Activated CD8-positive, alpha-beta memory T cell treated with anti-CD3 and anti-CD28 coated beads for 4 hours (primary cell): ENCODE measurements at places on chromosomes 2 and 18.

DNA sequence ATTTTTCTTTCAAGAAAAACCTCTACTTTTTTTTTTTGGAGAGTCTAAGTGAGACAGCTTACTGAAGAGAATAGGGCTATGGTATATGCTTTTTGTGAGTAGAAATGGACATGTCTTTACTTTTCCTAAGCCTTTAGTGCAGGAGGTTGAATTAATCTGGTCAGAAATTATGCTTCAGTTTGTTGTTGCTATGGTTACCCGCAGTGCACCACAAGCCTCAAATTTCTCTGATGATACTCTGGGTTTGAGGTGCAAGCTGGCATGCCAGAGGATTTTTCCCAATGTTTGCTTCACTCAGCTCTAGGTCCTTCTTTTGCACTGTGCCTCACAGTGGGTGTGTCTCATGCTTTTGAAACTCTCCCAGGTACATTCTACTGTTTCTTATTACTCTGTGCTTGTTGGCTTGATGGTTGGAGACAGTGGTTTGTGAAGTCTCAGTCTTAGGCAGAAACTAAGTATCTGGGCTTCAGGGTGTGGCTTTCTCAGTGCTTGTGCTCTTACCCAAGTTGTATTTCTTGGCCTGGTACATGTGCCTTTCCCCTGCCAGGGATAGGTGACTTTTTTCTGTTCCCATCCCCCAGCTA, 278.3 kb downstream of the RBM43 start:
- no peak for DNase-seq

- DNase-seq: no peak
Observed at GRCh38 chr2:189163889-189164288, 15.7 kb downstream of the COL5A2 start.

- no peak for DNase-seq
Observed at GRCh38 chr2:905833-906140, 44.9 kb upstream of the SNTG2 start.

DNA sequence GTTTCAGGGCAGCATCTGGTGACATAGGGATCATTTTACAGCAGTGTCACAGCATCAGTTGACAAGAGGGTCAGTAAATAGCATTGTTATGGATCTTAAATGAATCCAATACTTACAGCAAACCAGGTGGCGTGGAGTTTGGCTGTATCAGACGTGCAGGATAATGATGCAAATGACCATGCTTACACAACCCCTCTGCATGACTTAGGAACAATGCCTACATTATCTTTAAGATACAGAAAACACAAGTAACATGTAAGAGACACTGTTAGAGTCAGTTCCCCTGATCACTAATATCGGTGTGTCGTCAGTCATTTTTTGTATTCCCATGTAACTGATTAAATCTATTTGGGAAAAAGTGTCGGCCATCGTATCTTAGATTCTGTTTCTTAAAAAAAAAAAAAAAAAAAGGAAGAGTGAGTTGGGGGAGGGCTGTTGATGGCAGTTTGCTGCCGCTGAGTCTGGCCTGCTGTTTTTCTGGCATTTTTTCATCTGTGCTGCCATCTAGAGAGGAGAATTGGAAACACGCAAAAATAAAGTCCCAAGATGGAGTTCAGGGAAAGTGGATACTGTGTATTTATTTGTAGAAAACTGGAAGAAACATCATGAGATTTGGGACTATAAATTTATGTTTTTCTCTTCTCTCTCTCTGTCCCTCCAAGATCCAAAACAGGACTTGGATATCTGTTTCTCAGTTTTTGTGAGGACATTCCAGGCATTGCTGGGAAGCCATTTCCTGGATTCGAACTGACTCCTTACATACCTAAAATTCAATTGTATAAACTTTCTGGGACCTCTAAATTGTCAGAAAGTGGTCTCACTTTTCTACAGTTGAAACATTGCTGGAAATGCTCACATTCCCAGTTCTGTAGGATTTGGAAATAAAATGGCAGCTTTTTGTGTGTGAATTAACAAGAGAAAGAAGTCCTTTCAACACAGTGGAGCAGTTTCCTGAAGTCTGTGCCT, 60.3 kb upstream of the AGPS start:
- no peak for DNase-seq

DNA sequence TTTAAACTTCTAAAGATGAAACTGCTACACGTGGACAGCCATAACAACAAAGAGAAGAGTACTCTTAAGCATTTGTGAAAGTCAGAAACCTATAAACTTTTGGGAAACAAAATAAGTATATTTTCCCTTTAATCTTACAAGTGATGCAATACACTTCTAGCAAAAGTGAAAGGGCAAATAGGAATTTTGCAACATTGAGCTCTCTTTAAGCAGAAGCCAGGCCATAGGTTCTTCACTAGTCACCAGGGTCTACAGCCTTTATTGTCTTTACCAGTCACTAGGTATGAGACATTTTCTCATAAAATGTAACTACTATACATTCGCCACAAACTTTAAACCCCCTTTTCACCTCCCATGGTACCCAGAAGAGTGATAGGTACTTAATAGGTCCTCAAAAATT, 37.5 kb downstream of the SCN1A start:
- DNase-seq: no peak

GRCh38 chr2:150371044-150371818, 116.2 kb downstream of the RND3 start:
- no peak for DNase-seq

DNA sequence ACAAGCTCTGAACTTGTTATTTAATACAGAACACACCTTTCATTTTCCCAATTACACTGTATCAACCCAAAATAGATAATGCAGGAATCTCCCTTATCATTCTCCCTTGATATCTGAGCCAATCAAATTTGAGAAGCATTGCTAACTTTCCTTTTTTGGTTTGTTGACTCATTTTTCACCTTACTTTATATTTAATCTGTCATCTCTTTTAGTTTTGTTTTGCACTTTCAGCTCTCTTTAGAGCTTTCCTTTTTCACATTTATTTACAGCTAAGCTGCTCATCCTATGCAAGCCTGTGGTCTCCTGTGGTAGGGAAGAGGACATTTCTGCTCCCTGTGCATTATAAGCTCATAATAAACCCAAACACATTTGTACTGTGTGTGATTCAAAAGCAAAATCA, 50.1 kb downstream of the ITGAV start:
- DNase-seq: no peak
